ENCODE measurements at places on chromosomes 16 and 17.
A peak's percentile ranks its signal among the peaks of the same experiment; 100 is the strongest.

GRCh38 chr17:82217120-82217529 is 4.5 kb upstream of the CCDC57 start:
- no peak for DNase-seq

GRCh38 chr16:84940670-84941551 is 70.4 kb downstream of the ZDHHC7 start:
- peak; percentile 73 for DNase-seq

- DNase-seq: peak; percentile 61
Observed at GRCh38 chr17:63082273-63082861, 116.3 kb downstream of the TANC2 start.

GRCh38 chr17:72816406-72816805 is 276.1 kb downstream of the SLC39A11 start:
- DNase-seq: no peak

DNA sequence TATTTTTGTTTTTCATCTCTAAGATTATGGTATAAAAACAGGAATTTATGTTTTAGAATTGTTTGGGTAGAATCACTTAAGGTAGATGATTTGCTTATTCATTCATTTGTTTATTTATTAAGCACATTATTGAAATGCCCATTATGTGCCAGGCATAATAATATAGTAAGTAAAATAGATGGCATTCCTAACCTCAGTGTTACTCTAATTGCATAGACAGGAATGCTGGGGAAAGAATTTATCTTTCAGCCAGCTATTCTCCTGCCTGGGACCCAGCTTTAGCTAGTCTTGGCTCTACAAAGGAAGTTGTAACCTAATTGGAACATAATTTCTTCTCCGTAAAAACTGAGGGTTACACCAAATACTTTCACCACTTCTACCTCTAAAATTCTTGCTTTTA is 44.6 kb downstream of the NFAT5 start:
- no peak for DNase-seq

DNA sequence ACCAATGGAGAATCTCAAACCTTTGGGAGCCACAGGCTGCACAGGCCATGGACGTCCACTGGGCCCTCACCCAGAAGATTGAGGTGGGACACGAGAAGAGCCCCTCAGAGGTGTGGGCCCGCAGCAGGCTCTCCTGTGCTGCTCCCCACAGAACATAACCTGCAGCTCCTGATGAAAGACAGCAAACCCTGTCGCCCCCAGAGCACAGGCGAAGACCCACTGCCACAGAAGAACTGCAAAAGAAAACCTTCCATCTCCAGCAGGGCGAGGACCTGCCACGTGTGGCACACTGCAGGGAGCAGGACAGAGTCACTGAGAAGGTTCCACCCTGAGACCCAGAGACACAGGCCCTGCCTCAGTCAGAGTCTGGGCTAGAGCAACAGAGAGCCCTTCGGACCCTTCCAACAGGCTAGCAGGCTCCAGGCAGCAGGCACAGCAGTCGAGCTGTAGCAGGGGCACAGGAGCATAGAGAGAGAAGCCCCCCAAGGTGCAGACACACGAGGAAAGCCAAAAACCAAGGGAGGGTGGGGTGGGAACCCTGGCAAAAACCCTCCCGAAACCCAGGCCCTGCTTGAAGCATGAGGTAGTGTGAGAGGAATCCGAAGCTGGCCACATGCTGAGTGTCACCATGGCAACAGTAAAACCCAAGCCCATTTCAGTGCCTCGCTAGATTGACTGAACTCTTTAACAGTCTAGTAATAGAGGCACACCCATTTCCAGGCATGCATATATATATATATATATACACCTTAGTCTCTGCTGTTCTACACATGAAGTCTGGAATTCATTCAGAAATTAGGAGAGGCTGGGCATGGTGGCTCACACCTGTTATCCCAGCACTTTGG is 60.0 kb upstream of the CHMP6 start:
- peak; percentile 66 for DNase-seq

DNA sequence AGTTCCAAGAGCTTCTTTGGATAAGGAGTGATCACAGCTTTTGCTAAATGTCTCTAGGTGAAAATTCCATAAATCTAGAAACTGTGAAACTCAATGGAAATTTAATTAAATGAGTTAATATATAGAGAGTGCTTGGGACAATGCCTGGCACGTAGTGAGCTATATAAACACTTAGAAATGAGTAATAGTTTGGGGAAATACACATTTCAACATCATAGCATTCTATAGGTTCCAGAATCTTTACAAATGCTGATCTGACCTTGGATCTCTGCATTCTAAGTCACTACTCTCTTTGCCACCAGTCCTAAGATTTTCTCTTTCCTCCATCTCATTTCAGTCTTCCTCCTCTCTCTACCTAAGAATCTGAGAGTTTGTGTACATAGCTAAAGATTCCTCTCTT is 175.6 kb downstream of the SOX9 start:
- DNase-seq: peak; percentile 25

- DNase-seq: peak; percentile 39
Observed at GRCh38 chr17:12040478-12040877, 19.8 kb downstream of the MAP2K4 start.

DNA sequence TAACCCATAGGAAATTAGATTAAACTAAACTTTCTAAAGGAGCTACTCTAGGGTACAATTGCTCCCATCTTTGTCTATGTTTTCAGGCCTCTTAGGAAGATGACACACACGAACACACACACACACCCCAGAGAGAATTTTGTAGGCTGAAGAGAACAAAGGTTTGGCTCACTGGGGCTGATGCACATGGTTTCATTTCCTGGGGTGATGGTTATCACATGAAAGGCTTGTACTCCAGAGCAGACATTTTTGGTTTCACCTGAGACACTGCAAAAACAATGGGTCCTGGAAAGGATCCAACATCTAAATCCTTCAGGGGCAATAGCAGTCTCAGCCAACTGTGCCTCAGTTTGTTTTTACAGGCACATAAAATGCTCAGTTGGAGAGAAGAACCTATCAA is 62.8 kb downstream of the GRB7 start:
- no peak for DNase-seq

DNA sequence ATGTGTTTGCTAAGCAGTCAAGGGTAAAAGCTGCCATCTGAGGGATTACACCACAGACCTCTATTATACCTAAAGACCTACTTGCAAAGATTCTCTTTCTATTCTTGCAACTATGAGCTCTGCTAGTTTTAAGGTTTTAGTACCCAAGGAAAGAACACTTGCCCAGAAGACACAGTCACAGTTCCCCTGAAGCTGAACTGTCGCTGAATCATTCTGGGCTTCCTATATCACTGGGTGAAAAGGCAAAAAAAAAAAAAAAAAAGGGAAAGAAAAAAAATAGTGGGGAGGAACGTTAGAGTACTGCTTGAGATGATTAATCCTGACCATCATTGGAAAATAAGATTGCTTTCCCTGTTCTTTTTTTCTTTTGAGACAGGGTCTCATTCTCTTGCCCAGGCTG is 37.9 kb downstream of the LYRM1 start:
- DNase-seq: peak; percentile 83

DNA sequence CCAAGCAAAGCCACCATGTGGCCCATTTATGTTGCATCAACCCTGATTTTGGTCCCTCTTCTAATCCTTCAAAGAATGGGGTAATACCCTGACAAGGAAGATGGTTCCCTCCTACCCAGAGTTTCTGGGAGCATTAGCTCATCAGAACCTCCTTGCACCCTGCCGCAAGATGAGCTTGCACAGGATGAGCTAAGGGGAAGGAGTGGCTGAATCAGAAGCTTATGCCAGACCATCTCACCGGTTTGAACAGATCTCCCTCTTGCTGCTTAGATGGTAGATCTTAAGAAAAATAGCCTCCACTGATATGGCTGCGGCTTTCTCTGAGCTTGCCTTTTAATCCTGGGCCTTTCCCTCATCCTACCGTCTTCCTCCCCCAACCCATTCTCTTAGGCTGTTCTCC is 175.1 kb downstream of the SOX9 start:
- DNase-seq: no peak

DNA sequence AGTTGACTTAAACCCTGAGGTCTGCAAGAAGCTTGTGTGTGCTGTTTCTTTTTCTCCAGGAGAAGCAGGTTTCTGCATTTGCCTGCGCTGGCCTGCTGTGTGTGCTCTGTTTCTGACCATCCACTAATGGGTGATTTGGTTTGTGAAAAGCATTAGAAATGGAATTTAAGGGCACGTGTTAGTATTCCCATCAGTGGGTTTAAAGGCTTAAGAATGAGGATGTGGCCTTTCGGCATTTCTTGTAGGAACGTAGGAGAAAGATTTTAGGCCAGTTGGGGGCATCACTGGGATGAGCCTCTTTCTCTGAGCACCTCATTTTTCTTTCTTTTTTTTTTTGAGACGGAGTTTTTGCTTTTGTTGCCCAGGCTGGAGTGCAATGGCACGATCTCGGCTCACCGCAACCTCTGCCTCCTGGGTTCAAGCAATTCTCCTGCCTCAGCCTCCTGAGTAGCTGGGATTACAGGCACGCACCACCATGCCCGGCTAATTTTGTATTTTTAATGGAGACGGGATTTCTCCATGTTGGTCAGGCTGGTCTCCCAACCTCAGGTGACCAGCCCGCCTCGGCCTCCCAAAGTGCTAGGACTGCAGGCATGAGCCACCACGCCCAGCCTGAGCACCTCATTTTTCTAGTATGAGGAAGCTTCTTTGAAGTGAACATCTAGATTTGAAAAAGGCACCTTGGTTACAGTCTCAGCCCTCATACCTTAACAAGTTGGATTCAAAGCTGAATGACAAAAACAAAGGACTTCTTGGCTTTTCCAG is 110.3 kb downstream of the BANP start:
- DNase-seq: no peak

- DNase-seq: peak; percentile 50
Observed at GRCh38 chr17:49880291-49881053, 32.6 kb upstream of the TAC4 start.

DNA sequence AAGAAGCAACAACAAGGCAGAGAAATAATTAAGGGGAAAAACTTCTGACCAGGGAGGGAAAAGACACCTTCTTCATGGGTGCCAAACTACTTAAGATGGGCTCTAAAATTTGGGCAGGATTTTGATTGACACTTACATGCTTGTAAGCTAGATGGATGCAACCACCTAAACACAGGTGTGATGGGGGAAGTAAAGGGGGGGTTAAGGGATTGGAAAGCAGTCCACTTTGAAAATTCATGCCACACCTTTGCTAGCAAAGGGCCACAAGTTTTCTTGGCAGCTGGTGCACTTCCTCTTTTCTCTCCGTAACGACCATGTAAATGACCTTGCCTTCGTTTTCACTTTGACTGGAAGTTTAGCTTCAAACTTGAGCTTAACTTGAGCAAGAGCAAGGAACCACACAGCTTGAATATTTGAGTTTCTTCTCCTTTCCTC is 14.3 kb upstream of the PRKAR1A start:
- no peak for DNase-seq

DNA sequence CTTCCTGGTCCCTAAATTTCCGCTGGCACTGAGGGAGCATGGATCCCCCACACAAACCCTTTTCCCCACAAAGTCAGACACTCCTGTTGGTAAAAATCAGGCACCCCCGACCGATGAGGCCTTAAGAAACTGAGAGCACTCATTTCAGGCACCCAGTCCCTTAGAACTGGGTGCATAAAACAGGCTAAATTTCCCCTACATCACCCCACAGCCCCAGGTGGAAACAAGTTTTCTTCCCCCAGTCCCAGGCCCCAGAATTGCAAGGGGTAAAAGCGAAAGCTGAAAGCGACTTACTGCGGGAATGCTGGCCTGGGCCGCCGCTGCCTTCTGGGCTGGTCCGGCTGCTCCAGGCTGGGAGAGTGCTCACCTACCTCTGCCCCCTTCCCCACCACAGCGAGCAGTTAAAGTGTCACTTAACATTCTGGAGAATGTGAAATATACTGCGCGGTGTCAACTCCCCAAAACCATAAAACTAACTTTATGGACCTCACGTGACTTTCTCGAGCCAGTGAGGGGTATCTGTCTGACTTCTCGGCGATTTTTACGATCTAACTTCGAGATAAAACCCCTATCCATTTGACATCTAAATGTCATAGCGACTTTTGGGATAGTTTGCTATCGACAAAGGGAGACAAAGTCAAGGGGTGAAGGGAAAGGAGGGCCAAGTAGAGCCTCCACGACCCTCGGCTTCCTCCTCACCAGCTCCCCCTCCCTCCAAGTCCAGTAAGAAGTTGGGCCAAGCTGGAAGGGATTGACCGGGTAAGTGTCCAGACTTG is at the start of gene HOXB3:
Gene HOXB3 (minus strand): TSS at position 411 of the 776 bp plus-strand sequence. CDS start 37,767 bp downstream, outside the sequence.
- no peak for DNase-seq

GRCh38 chr16:87314990-87315420 is 2.2 kb downstream of the C16orf95 start:
- DNase-seq: no peak

Measured in fibroblast of mammary gland (primary cell).